ENCODE measurements at places on chromosomes 5 and 9.

GRCh38 chr9:114196117-114196516 lies 40.8 kb downstream of the COL27A1 start:
- DNase-seq = no peak

GRCh38 chr9:4137234-4137633 lies 162.6 kb downstream of the GLIS3 start:
- peak; percentile 80 for DNase-seq

DNA sequence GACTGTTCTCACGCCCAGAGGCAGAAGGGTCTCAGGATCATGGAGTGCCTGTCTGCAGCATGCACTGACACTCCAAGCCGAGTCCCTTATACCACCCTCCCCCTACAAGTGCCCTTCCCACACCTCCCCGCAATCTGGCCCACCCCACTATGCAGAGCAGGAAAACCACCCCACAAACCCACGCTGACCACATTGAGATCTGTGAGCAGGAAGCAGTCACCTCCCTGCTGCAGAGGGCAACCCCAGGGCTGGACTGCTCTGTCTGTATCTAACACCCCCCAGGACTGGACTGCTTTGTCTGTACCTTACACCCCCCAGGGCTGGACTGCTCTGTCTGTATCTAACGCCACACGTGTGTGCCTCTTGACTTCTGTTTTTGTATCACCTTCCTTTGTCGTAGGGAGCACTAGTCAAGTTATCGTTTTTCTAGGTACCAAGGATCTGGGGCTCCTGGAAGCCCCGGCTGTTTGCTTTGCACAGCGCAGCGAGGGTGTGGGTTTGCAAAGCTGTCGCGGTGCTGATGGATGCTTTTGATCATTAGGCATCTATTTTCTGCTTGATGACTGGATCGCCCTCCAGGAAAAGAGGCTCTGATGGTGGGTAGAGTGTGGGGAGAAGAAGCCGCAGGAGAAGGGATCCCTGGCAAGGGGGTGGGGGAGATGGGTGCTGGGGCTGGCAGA lies 21.5 kb downstream of the OLFM1 start:
- DNase-seq = no peak

- peak; percentile 47 for DNase-seq
Measured at GRCh38 chr5:57532513-57533497, 50.2 kb upstream of the ACTBL2 start.

DNA sequence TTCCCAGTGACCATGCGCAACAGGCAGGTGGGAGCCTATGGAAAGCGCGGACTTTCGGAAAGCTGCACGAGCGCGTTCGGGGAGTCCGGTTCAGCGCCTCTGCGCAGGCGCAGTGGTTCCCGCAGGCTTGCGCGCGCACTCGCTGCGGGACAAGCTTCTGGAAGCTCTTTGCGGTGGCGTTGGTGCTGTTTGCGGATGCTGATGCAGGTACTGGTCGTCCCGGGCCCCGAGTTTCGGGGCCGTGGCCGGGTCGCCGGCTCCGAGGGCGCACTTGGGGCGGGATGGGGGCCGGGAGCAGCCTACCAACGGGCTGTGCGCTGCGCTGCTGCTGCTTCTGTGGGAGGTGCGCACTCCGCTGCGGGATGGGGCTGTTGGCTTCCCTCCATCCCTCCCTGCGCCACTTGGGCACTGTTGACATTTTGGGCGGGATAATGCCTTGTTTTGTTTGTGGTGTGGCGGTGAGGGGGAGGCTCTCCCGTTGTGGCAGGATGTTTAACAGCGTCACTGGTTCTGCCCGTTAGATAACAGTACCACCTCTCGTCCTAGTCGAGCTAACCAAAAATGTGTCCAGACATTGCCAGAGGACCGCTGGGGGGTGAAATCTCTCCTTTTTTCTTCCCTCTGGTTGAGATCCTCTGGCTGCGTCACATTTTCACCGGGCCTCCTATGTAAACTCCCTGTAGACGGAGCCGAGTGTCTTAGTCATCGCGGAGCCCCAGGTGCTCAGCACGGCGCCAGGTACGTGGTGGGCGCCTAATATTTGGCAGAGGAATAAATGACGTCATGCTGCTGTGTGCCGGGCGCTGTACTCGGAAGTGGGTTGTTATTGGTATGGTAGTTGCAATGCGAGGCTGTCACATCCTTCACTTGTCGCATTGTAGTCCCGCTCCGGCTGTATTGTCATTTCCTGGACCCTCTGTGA lies at the start of gene ZNF483:
Gene ZNF483 (plus strand): TSS at position 124 of the 922 bp plus-strand sequence. CDS start 2,217 bp downstream, outside the sequence.
- DNase-seq = peak; percentile 93
